Upper lobe of left lung (tissue), 6 donors: ENCODE measurements at places on chromosomes 12 and 14.

- no peak for DNase-seq
Measured at GRCh38 chr12:25872137-25872536, 86.3 kb upstream of the RASSF8 start.

DNA sequence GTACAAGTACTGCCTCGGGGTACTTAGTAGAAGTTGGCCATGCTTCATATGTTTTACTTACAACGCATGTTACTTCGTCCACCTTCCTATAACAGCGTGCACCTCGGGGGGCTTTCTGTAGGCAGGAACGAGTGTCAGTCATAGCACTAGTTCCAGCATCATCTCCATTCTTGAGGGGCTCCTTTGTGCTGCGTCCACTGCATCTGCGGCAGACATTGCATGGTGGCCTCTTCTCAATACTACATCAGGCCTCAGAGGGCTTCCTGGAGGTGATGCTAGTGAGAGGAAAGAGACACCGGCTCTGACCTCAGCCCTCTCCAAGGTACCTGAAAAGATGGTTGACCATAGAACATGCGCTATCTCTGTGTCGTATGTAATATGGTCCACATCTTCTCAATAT, 121.2 kb upstream of the RTL1 start:
- peak; percentile 8 for DNase-seq

DNA sequence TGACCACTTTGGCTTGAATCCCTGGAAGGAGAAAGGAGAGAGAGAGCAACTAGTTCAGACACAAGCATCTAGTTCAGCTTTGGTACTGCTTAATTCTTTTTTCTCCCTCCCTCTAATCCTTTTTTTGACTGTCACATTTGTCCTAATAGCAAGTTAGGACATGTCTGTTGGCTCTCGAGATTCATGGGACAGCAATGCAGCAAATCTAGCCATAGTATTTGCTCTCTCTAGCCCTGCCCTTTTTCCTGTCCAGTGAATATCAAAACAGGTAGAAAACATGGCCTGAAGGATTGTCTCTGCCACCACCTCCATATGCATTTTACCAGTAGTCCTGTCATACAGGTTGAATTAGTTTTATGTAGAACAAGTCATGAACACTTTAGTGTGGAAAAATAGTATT, 116.4 kb downstream of the PTPRB start:
- no peak for DNase-seq

- DNase-seq, result no peak
Measured at GRCh38 chr12:58871556-58871955, 48.7 kb downstream of the LRIG3 start.

DNA sequence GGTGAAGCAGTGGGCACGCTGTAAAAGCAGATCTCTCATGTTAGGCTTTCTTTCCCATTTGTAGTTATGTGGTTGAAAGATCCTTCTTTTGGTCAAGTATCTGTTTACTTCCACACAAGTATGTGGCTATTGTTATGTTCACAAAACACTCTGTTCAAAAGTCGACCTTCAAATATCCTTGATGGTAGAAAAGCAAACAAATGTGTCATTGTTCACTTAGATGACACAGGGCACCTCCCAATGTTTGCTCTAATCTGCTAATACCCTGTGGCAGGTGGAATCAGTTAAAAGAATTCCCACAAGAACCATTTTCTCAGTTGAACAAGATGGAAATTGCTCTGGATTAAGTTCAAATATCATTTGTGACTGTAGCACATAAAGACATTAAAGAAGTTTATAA, 43.6 kb upstream of the NAA30 start:
- DNase-seq, result no peak

DNA sequence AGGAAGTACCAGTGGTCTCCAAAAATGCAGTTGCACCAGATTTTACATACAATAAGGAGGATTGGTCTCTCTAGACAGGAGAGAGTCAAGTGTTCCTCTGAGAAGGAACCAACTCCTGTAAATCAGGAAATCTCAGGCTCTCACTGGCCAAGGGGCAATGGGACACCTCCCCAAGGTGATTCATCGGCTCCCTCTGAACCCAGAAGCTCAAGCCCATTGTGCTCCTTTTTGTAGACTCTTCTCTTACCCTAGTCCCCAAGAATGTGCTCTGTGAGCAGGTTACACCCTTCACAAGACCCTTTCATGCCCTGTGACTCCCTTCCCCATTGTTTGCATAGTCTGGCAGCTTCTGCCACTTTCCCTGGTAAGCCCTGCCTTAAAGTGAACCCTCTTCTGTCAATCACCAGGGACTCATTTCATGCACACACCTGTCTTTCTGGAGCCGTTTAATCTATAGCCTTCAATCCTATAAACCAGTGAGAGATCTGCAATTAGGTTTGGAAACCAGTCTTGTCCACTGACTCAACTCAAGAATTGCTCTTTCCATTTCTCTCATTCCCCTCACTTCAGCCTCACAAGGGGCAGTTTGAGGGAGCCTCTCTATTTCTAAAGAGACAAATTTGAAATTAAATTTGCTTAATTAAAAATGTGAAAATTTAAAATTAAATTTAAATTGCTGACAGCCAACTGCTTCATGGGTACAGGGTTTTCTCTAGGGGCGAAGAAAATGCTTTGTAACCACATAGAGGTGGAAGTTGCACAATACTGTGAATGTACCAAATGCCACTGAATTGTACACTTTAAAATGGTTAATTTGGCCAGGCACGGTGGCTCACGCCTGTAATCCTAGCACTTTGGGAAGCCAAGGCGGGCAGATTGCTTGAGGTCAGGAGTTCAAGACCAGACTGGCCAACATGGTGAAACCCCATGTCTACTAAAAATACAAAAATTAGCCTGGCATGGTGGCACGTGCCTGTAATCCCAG, 38.3 kb upstream of the LTA4H start:
- no peak for DNase-seq

GRCh38 chr14:19878029-19878642, 3.2 kb downstream of the OR4K2 start:
- no peak for DNase-seq

GRCh38 chr14:30656190-30656632, 34.1 kb downstream of the SCFD1 start:
- no peak for DNase-seq

DNA sequence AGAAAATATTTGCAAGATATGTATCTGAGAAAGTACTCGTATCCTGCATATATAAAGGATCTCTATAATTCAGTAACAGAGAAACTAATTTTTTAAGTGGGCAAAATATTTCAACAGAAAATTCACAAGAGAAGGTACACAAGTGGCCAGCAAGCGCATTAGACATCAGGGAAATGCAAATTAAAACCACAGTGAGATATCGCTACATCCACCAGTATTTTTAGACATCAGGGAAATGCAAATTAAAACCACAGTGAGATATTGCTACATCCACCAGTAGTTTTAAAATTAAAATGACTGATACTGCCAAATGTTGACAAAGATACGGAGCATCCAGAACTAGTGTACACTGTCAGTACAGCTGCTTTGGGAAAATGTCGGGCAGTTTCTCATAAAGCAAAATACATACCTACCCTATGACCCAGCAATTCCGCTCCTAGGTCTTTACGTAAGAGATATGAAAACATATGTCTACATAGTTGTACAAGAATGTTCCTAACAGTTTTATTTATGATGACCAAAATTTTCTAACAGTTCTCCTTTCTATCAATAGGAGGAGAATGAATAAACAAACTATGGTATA, 2.8 kb upstream of the KCNK13 start:
- DNase-seq, result no peak
